DMS 273 treated with DMSO at 0.1 percent for 48 hours (cell line): ENCODE measurements at places on chromosomes 7 and 10.

DNA sequence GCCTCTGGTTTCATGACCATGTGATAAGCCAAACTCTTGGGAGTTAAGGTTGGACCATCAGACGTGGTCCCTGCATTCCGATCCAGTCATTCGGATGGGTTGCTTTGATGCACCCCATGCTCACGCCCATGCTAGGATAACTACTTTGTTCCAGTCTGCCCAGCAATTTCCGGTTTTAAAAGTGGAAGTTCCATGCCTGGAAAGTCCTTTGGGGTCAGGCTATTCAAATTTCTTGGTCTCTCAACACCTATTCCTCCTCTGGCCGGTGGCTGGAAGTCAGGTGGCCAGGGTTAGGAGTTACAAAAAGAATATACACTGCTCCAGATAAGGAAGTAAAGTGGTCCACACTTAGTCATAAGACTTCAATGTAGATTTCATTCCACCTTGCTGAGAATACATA lies 37.7 kb upstream of the HABP2 start:
- no peak for DNase-seq

DNA sequence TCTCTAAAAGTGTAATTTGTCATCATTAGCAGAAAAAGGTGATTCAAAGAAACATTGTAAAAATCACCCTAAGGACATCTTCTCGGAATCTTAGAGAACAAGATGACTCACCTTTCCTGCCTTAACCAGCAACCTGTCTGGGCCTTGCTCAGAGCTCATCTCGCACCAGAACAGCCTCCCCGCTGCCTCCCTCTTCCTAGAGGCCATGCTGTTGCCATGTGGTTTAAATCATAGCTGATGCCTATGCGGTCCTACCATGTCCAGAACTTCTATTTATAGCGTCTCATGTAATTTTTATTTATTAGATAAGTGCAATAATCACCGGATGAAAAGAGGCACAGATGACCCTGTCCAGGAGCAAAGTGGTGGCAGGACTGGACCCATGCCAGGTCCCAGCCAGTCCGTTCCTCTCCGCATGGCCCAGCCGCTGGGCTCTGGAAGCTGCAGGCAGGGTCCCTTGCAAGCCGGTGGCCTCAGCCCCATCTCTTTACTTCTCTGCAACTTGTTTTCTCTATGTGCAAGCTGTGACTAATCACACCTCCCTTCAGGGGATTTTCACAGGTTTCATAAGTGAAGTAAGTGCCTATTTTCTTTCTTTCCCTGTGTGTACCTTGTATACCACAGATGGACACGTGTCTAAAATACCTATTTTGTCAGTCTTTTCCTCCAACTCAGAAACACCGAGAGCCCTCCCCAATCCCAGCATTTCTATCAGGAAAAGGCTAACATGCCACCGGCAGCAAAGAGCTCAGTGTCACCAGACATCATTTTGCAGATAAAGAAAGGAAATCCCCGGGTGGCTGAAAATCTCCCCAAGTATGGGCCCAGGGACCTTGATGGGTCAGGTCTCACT lies 27.1 kb downstream of the KLF6 start:
- DNase-seq: no peak

DNA sequence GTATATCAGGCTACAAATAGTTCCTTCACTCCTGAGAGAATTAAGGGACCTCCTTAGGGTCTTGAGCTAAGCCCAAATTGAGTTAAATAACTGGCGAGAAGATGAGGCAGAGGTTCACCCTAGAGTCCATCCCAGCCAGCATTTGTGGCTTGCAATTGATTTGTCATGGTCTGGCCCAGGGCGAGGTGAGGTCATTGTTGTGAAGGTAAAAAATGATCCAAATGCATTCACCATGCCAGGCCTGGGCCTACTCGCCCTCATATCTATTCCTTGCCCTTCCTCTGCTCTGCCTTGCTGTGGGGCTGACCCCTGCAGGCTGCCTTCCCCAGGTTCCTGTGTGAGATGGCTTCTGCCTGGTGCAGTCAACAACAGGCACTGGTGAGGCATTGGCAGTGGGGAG lies 207.2 kb downstream of the ZNF365 start:
- no peak for DNase-seq

- DNase-seq: no peak
Measured at GRCh38 chr7:95619921-95620320, 23.6 kb upstream of the PDK4 start.

DNA sequence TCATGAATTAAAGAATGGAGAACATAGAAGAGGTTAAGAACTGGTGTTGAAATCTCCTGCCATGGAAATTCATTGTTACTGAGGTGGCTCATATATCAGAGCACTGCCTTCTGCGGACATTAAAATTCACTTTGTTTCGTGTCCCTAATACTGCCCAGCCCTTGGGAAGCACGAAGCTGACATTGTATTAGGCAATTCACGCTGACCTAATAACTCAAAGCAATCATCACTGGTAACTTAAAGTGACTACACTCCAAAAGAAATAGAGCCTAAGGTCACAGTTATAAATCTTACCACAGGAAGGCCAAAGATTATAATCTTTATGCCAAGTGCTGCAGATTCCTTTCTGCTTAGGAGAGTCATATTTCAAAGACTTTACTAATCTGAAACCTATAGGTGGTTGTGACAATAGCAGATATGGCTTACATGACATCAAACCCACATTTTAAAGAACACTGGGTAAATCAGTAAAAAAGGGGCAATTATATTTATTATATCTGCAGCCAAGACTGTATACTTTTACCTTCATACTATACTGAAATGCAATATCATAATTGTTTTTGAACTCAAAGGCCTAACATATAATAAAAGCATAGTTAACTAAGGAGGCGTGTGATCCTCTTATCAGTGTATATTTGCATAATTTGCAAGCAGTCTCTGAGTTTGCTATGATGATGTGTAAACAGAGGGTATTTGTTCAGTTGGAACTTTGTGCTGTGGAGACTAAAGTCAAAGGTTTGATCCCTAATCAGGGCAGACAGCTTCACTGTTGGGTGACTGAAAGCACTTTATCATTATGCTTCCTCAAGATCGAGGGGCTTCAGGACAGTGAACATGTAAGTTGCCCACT lies 51.9 kb upstream of the CAPZA2 start:
- DNase-seq: no peak

DNA sequence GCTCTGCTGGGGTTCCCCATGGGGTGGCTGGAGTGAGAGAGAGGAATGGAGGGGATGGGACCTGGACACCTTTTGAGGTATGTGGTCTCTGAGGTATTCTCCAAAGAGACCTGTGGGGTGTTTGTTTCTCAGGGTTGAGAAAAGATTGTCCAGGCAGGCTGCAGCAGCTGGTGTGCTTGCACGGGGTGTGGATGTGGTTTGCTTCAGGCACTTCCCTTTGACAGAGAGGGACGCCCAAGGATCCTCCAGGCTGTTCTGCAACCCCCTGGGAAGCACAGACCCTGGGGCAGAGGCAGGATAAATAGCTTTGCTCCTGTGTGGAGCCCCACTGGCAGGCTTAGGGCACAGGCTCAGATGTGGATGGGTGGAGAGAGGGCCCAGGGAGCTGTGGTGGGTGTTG lies 115.1 kb upstream of the AGK start:
- DNase-seq: no peak

- DNase-seq: no peak
Measured at GRCh38 chr10:29353887-29354561, 65.2 kb downstream of the LYZL1 start.

GRCh38 chr7:33873981-33874750 lies 31.2 kb upstream of the BMPER start:
- DNase-seq: no peak

- DNase-seq: no peak
Measured at GRCh38 chr10:78659598-78659967, 409.2 kb upstream of the ZMIZ1 start.

DNA sequence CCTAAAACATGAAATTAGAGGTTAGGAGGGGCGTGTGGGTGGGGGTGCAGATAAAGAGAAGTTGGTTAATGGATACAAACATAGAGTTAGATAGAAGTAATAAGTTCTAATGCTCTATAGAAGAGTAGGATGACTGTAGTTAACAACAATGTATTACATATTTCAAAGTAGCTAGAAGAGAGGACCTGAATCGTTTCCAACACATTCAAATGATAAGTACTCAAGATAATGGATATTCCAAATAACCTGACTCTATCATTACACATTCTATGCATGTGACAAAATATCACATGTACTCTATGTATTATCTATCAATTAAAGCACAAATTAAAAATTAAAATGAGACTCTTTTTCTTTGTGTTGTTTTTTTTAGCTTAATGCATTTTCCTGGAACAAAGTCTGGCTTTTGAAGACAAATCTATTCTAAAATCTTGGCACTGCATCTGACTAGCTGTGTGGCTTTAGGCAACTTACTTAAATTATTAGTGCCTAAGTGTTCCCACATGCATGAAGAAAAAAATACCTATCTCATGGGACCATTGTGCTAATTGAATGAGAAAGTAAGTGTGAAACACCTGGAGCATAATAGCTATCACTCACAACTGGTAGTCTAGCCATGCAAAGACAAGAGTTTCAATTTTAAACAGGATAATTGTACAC lies 75.7 kb downstream of the SEMA3C start:
- DNase-seq: no peak

GRCh38 chr7:5653661-5654060 lies 127.8 kb downstream of the RNF216 start:
- DNase-seq: no peak

GRCh38 chr7:21044913-21045568 lies 258.4 kb upstream of the SP8 start:
- no peak for DNase-seq

- DNase-seq: no peak
Measured at GRCh38 chr10:103837370-103838069, 17.9 kb downstream of the SH3PXD2A start.

- no peak for DNase-seq
Measured at GRCh38 chr10:116082206-116082605, 190.8 kb downstream of the GFRA1 start.

DNA sequence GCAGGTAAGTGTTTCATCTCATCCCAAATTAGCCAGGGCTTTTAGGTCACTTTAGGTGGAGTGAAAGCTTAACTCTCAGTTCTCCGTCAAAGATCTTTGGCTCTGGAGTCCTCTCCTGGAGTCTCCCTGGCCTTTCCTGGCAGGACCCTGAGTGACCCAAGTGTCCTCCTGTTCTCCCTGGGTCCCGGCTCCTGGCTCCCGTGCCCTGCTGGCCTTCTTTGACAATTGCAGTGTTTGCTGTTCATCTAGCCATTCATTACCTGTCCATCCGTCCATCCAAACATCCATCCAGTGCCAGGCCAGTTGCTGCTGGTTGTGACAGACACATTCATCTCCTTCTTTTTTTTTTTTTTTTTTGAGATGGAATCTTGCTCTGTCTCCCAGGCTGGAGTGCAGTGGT lies 6.2 kb upstream of the TPST1 start:
- no peak for DNase-seq

- no peak for DNase-seq
Measured at GRCh38 chr10:102234888-102235597, 6.3 kb downstream of the PITX3 start.

DNA sequence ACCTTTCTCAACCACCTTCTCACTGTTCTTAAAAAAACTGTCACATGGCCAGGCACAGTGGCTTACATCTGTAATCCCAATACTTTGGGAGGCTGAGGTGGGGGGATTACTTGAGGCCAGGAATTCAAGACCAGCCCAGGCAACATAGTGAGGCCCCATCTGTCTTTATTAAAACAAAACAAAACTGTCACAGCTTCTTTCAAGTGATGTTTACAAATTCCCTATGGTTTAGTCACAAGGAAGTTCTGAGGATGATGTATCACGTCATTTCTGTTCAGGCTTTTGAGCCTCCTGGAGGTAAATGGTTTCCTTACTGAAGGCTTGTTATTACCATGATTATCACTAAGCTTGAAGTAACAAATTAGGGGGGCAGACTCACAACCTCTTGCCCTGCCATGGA lies 186.2 kb downstream of the CFTR start:
- no peak for DNase-seq

- DNase-seq: no peak
Measured at GRCh38 chr7:110544194-110544593, 546.7 kb upstream of the LRRN3 start.

DNA sequence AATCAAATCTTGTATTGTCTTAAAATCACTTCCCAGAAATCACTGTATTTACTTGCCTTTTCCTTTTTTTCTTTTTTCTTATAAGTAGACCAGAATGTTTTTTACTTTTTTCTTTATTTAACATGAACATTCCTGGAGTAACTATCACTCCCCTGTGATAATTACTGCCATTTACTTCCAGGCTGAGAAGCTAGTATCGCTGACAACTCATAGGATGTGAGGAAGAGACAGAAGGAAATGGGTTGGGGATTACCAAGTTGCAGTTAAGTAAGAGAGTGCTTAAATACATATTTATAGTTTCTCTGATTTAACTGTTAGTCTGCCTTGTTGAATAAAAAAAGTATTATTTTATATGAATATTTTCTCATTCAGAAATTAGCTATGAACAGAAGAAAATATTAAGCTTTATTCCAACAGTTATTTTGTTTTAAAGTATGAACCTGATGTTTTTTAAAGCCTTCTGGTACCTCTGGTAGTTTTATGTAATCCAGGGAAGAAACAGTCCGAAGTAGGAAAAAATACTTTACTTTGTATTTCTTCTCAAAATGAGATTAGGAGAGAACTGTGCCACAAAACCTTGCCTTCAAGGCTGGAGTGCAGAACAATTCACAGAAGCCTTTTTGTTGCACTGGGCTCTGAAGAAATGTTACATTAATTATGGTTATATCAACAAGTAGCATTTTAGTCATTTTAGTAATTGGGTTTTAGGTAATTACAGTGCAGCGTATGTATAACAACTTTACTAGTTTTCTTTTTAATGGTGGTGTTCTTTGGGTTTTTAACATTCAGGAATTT lies 72.8 kb downstream of the SHOC2 start:
- DNase-seq: no peak

- DNase-seq: no peak
Measured at GRCh38 chr7:151717415-151717814, 159.5 kb downstream of the PRKAG2 start.

DNA sequence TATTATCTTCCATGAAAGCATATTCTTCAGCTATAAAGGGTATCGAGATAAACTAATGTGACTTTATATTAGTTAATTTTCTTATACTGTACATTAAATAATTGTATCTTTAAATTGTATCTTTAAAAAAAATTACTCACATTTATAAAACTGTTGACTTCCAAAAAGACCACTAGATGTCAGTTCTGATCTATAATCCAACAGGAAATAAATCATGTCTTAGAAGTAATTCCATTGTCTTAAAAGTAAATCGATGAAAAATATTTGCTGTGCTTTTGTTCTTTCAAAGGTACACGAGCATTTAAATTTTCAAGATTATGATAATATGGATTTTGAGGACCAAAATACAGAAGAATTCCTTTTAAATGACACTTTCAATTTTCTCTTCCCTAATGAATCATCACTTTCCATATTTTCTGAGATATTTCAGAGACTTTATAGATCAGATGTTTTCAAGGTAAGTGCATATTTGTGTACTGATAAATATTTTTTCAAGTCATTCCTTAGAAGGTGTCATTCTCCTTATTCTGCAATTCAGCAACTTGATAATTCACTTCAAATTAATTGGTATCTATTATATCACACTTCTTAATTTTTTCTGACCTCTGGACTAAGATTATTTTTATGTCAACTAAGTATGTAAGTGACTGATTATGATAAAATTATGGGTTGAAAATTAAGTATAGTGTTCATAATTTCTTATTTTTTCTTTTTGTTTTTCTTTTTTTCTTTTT lies 138.5 kb downstream of the CPED1 start:
- DNase-seq: peak; percentile 42
